SHP77 treated with DMSO at 0.1 percent for 48 hours (cell line): ENCODE measurements at places on chromosomes 5 and 9.

DNA sequence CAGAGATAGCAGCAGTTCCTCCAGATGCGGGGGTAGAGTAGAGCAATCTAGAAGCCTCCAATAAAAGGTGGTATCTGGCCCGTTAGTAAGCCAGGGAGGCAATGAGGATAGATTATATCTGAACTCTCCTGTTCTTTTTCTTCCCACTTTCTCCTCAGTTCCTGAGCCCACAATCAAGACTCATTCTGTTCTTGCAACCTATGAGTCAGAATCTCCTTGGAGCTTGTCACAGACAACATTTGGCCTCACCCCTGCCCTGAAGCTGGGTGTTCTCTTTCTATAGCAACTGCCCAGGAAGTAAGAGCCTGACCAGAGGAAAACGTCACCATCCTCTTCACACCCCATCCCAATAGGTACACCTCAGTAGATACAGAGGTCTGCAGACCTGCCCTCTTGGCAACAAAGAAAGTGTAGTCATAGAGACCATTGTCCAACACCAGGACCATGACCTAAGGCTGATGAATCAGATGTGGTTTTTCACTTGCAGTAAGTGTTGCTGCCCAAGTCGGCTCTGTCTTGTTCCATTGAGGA is 76.3 kb upstream of the PCA3 start:
- DNase-seq: no peak

DNA sequence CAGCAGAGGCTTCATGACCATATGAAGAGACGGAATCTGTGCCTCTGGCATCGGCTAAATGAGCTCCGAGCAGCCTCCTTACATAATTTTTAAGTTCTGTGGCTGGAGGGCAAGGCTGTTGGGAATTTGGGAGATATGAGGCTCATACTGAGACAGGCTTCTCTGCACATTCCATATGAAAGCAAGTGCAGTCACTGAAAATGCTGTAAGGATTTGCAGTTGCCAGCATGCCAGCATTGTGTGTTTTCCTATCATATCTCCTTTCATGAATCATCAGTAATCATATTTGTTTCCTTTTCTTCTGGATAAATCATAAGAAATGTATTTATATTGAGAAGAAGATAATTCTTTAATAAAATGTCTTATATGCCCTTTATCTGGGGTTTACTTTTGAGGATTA is 775.4 kb downstream of the SEMA5A start:
- no peak for DNase-seq

DNA sequence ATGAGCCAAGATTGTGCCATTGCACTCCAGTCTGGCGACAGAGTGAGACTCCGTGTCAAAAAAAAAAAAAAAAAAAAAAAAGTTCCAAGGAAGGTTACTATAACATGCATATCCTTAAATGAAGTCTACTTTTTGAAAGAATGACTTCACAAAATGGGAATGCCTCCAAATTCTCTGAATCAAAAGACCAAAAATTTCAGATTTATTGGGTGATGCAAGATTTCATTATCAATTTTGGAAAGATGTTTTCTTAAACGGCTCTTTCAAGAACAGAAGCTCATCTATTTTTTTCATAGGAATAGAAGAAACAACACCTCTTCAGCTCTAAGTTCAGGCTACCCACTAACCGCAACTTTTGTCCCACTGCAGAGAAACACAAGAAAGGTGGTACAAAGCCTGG is 69.9 kb downstream of the AUH start:
- DNase-seq: no peak

DNA sequence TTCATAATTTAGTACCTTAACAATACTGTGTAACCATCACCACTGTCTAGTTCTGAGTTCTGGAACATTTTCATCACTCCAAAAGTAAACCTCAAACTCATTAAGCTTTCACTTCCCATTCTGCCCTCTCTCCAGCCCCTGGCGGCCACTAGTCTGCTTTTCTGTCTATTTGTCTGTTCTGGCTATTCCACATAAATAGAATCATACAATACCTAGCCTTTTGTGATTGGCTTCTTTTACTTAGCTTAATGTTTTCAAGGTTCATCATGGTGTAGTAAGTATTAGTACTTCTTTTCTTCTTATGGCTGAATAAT is 138.7 kb downstream of the RAPGEF6 start:
- peak; percentile 96 for DNase-seq

- DNase-seq: no peak
These were observed 93.1 kb upstream of the TLE1 start for GRCh38 chr9:81782313-81782995.

- no peak for DNase-seq
These were observed 964.5 kb upstream of the DMAC1 start for GRCh38 chr9:8764051-8764450.

DNA sequence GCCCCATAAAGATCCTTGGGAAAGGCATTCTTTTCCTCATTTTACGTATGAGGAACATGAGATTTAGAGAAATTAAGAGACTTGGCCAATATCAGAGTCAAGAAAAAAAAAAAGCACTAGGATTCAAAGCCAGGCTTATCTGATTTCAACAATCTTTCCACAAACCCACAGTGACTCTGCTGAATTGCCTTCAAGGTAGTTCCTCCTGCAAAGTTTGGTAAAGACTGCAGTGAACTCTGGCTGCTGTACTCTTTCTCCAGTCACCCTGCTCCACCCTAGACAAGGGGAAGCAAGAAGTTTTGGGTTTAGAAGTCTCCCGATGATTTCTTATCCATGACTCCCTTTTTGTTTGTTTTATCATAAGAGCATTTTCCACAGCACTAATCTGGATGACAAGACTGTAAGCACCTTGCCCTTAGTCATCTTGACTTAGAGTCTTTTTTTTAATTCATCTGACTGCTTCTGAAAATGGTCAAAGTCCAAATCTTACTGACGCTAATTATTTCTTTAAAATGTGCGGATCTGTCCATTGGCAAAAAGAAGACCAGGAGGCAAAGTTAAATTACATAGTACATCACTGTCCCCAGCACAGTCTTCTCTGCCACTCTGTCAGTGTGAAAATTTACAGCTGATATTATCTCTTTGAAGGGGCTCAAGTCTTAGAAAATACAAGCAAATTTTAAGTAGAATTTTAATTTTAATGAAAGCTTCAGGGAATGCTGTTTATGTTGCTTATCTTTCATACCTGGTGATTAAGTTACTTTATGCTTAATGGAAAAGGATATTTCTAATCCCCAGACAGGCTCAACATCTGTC is 180.1 kb downstream of the TTLL11 start:
- no peak for DNase-seq

DNA sequence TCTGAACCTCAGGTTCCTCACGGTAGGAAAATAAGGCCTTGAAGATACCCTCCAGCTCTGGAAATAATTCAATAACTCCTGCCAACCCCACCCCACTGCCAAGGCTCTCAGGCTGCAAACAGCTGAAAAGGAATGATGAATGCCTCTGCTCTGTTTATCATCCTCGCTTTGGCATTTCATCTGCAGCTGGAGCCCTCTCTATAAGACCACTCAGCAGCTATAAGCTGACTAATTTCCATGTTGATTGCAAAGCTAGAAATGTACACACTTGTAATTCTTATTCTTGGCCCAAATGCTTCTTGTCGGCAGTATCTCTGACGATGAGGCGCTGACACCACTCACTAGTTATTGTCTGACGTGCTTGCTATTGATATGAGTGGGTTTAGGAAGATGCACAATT is 408.4 kb upstream of the NMUR2 start:
- peak; percentile 22 for DNase-seq

DNA sequence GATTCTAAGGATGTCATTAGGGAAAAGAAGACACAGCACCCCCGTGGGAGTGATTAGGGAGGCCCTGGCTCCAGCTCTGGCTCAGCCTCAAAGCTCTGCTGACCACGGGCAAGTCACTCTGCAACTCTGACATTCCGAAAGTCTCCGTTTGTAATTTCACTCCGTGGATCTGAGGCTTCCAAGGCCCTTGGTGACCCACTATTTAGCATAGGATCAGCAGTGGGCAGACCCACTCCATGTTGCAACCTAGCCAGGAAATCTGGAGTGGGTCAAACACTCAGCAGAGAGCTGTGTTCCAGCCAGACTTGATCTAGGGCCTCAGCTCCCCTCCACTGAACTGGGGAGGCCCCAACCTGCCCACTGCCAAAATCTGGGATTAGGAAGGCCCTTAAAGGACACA is 11.8 kb downstream of the PHF19 start:
- no peak for DNase-seq

GRCh38 chr9:117083559-117083958 is 331.3 kb downstream of the ASTN2 start:
- DNase-seq: no peak

DNA sequence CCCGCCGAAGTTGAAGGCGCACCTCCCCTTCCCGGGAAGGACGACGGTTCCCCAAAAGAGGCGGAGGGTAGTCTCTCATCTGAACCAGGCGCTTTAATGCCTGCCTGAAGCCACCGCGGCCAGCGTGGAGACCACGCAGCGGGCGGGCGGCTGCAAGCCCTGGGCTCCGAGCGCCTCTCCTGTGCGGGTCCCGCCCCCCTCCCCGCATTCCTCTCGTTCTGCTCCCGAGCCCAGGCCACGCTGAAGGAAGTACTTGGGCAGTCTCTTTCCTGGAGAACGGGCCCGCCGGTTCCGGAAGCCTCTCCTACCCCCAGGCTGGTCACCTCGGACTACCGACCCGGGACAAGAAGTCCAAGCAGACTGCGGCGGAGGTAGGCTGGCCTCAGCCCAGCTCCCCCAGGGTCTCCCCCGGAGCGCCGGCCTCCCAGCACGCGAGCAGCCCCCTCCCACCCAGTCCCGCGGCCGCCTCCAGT is 571 bp downstream of the PPIC start:
- no peak for DNase-seq

DNA sequence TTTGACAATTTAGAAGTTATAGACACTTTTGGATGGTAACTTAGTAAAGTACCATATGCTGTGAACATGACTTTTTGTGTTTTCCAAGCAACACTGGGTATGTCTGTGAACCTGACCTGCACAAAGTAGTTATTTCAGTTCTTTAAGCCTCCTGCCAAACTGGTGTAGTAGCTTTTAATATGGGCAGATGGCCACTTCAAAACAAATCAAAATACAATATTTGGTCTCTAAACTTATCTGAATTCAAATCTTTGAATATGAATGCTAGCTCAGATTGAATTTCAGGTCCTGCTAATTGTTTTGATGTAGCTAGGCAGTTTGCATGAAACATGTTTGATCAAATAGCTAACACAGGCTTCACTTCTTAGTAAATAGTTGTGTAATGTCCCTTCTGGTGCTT is 1176.7 kb upstream of the CDH9 start:
- no peak for DNase-seq

GRCh38 chr5:16508730-16509531 is 43.3 kb upstream of the ZNF622 start:
- peak; percentile 74 for DNase-seq

DNA sequence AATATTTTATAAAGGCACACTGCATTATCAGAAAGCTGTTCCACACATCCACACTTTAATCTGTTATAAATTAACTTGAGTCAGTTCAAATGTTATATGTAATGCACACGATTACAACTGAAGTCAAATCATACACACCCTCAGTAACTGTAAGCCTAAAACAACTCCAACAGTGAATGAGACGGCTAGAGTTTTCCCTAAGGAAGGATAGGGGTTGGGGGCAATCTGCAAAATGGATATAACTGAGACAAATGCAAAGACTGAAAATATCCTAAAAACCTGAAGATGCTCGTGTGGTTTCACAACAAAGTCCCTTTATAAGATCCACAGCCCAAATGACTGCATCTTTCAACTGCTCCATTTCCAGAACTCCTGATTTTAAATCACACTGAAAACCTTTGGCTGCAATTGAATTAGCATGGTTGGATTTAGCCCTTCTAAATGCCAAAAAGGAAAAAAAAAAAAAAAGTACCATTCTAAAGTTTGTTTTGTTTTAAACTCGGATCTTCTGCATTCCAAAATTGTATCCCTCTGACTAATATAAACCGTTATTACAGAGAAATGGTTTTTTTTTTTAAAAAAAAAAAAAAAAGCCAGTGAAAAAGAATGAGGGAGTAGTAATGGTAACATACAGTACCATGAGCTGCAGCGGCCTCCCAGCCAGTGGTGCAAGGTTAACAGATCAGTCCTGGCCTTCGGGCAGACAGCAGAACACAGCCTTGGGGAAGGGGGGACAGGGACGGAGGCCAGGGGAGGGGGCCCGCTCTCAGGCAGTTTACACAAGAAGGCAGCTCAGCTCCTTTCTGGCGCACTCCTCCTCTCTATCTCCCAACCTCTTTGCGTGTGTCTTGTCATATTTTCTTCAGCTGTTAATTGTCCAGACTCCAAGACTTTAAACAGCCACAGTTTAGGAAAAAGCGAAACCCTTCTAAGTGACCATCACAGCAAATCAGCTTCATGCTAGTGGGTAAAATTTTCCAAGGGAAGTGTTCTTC is 166.1 kb downstream of the BNC2 start:
- DNase-seq: no peak

- no peak for DNase-seq
These were observed 963 bp upstream of the CAST start for GRCh38 chr5:96660971-96661854.

- DNase-seq: no peak
These were observed 7.7 kb downstream of the FGFR4 start for GRCh38 chr5:177094224-177095087.

- DNase-seq: no peak
These were observed 308.4 kb downstream of the MSX2 start for GRCh38 chr5:175032741-175033151.

GRCh38 chr9:129558063-129558550 is 62.8 kb downstream of the C9orf50 start:
- no peak for DNase-seq

GRCh38 chr9:70101265-70101664 is 57.6 kb downstream of the MAMDC2 start:
- no peak for DNase-seq

- no peak for DNase-seq
These were observed 538.5 kb upstream of the DMAC1 start for GRCh38 chr9:8337834-8338766.

DNA sequence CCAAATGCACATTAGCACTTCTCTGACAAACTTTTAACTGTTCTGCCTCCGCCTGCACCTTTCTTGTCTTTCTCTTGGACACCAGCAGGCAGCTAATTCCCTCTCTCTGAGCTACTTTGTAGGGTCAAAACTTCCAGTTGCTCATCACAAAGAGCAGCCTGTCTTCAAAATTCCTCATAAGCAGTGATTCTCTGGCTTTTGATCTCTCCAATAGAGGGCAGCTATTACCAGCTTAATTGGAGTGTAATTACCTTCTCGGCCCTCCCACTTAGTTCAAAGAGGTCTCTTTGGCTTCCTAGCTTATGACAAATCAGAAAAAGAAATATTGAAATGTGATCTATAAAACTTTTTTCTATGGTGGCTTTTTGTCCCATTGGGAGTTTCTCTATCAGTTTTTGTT is 43.6 kb upstream of the RAD23B start:
- DNase-seq: no peak
